ENCODE measurements at places on chromosomes 4 and X.

- no peak for DNase-seq
Measured at GRCh38 chrX:82161195-82161594, 959.3 kb downstream of the SH3BGRL start.

GRCh38 chr4:77367638-77368037 is 210.6 kb downstream of the CCNG2 start:
- DNase-seq, result no peak

DNA sequence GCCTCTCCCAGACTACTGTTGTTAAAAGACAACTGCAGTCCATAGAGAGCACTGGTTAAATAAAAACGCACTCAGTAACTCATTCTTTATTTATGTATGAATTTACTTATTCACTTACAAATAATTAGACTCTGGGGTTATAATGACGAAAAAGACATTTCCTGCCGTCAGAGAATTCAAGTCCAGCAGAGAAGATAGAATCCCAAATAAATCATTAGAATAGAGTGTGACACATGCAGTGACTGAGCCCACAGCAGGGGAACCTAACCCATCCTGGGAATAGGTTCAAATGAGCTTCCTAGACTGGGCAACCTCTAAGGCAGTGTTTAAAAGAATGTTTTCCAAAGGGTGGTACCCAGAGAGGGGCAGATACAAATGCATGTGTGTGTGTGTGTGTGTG is 53.9 kb downstream of the FGFBP1 start:
- no peak for DNase-seq

DNA sequence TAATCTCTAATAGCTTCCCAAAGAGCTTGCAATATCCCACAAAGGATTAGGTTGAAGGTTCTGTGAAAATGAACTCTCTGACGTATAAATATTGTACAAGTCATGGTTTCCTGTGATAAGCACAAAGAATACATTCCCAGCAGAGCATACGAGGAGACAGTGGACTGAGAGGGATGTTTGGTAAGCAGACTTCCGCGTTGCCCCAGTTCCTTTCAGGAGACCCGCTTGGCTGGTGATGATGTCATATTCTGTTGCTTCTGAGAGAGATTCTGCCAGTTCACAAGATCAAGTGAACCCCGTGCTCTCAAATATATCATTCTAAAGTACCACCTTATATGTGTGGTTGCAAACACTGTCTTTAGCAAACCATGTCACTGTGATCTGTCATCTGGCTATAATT is 323.9 kb upstream of the CASK start:
- DNase-seq, result no peak

- DNase-seq, result no peak
Measured at GRCh38 chr4:10673817-10674369, 10.7 kb downstream of the CLNK start.

DNA sequence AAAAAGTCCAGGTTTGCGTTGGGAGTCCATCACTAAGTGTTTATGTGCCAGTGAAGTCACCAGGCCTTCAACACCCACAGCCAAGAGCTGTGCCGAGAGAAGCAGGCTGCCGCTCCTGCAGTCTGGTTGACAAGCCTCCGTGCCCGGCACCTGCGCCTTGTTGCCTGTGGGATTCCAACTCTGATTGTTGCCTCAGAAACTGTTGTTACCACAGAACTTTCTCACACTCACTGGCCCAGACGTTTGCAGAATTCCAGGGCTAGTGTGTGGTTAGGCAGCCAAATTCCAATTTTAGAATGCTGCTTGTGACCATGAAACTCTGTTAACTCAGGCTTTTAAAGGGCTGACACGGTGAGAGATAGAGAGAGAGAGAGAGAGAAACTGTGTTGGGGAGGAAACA is 119.5 kb upstream of the LIMCH1 start:
- no peak for DNase-seq

GRCh38 chr4:69524706-69525105 is 29.0 kb upstream of the UGT2B4 start:
- DNase-seq, result no peak
